ENCODE measurements at places on chromosomes 2 and 18. TPM values are rescaled to one million over a fixed set of nuclear protein-coding genes. Genes with fewer than 3 reads are reported as not detected.

GRCh38 chr2:232351686-232352510 is 26.7 kb upstream of the ALPP start:
- no peak for ATAC-seq

DNA sequence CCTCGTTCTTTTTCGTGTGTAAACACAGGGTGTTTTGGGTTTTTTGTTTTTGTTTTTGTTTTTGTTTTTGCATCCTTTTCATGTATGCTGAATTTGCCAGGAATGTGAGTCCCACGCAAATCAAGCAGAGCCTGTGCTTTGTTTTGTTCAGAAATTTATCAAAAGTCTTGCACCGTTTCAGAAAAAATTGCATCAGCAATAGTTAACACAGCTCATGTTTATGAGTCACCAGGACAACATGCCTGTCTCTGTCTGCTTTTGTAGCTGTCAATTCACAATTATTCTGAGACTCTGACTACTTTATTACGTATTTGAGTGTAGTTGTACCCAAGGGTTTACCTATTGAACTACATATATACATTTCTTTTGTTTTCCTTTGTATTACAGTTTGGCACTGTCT is 38.3 kb downstream of the MRPL44 start:
- ATAC-seq: peak; percentile 37

KHK gene
- total RNA-seq: 5.9 TPM

DNA sequence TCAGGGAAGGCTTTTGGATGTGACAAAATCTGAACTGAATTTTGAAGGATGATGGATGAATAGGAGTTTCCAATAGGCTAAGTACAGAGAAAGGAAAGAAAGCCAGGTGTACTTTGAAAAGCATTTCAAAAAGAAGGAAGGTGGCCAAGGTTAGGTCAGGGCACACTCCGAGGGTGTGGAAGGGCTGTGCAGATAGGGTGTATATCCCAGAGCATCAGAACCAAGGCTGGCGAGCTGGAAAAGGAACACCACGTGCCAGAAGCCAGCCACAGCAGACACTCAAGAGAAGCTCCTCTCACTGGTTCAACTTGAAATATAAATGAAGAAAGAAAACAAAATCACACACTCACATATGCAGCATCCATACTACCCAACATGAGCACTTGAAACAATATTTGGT is 51.0 kb downstream of the RPL31 start:
- ATAC-seq: no peak

STON1 gene
- total RNA-seq: 4.2 TPM

- ATAC-seq: no peak
Measured at GRCh38 chr2:207531032-207531952, 1.5 kb downstream of the CREB1 start.

DNA sequence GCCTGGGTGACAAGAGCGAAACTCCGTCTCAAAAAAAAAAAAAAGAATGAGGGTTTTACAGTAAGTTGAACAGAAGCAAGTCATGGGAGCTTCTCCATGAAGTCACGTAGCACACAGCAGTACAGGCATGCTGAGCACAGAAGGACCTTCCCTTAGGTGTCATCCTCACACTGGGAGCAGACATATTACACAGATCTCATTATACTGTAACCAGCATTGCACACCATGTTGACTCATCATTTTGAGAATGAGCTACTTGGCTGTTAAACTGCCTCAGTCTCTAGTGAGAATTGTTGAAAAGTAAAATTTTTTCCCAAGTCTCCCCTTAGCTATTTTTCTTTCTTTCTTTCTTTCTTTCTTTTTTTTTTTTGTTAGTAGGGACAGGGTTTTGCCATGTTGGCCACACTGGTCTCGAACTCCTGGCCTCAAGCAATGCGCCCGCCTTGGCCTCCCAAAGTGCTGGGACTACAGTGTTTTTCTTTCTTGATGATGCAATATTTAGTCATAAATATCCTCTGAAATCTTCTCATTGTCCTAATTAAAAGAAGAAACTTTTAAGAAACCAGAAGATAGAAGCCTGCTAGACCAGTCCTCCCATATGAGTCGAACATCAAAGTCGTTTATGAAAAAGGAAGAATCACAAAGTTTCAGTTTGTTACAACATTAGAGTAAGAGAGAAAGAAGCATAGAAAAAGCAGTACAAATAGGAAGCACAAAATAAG is 37.9 kb upstream of the PPP1CB start:
- ATAC-seq: peak; percentile 85

DNA sequence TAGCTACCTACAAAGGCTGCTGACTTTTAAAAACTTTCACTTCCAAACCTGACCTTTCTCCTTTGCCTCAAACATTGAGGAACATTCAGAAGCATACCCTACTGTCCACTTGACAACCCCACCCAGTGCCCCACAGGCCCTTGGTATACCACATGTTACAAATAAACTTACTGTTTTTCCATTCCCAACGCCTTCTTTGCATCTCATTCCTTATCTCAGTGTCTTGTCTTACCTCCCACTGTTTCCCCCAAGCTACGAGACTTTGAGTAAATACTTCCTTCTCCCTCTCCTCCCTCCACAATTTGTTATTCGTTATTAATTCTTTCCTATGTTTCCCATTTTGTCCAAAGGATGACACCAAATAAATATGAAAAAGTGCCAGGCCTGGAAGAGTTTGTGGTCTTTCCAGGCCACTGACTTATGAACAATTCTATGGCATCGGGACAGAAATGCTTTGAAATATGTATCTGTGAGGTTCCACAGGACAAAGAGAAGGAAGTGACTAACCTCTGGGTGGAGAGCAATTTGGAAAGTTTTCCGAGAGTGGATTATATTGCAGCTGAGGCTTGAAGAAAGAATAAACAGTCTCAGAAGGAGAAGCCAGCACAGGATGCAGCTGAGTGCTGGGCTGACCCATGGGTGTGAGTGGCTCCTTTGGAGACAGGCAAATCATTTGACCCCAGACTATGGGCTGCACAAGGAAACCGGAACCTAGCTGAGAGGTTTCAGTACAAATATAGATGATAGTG is 409.0 kb downstream of the LPIN1 start:
- ATAC-seq: no peak

DNA sequence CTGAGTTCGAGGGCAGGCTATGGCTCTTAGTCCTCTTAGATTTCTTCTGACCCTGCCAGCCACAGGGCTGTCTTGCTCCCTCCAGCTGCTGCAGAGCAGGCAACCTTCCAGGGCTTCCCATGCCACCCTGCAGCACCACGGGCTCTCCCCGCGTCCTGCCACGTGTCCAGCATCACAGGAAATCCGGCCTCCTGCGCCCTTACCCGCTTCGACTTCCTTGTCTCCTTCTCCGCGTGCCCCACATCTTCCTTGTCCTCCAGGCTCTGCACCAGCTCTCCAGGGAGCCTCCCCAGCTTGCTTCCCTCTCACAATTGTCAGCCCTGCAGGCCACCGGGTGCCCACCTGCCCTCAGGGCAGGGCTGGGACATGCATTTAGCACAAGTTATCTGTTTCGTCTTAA is 253.5 kb downstream of the DCDC2C start:
- ATAC-seq: no peak

Data from activated T-helper 17 cell treated with anti-CD3 and anti-CD28 coated beads, Interleukin-2, amount 50 U/mL, for 72 hours (primary cell).